ENCODE measurements at places on chromosomes 6 and 20.

- no peak for DNase-seq
Observed at GRCh38 chr6:19811397-19812079, 25.6 kb upstream of the ID4 start.

- DNase-seq = no peak
Observed at GRCh38 chr6:45605971-45606370, 228.2 kb upstream of the SUPT3H start.

GRCh38 chr6:111817451-111818120, 55.7 kb downstream of the FYN start:
- DNase-seq = no peak

- DNase-seq = no peak
Observed at GRCh38 chr6:155143578-155144106, 120.2 kb upstream of the CLDN20 start.

GRCh38 chr6:18269717-18270116, 5.4 kb upstream of the DEK start:
- DNase-seq = no peak

- DNase-seq = no peak
Observed at GRCh38 chr6:13217206-13217905, 111.0 kb downstream of the TBC1D7 start.

- no peak for DNase-seq
Observed at GRCh38 chr20:25081065-25081729, 744 bp downstream of the VSX1 start.

GRCh38 chr6:46894433-46894832, 27.3 kb downstream of the ADGRF5 start:
- no peak for DNase-seq

DNA sequence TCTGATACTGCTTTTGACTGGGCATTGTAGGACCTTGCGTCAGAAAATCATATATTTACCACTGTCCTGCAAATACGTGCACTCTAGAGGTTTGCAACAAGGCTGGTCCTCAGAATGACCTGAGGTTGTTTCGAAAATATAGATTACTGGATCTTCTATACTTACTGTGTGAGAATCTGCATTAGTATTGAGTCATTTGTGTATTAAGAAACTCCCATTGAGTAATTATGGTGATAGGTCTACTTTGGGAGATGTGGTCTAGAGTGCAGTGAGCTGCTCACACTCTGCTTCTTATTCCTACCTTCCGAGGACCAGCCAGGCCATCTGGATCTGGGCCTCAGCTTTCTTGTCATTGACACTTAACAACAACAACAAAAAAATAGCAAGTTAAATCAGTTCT, 9.6 kb downstream of the KLHL32 start:
- DNase-seq = no peak

- no peak for DNase-seq
Observed at GRCh38 chr6:4637691-4638433, 138.3 kb upstream of the CDYL start.

DNA sequence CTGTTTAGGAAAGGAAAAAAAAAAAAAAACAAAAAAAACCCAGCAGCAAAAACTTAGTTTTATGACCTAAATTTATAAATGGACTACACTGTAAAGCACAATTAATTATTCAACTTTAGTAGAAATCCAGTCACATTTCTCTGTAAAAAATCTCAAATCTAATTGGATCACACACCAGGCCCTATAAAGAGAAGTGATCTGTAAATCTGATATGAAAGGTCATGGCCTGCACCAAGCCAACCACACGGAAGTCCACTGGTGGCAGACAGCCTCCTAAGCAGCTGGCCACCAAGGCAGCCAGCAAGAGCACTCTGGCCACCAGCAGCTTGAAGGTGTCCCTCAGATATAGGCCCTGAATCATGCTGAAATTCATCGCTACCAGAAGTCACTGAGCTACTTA, 131.6 kb downstream of the HFE start:
- no peak for DNase-seq

GRCh38 chr6:127117979-127118297, 533 bp upstream of the RSPO3 start:
- DNase-seq = no peak

DNA sequence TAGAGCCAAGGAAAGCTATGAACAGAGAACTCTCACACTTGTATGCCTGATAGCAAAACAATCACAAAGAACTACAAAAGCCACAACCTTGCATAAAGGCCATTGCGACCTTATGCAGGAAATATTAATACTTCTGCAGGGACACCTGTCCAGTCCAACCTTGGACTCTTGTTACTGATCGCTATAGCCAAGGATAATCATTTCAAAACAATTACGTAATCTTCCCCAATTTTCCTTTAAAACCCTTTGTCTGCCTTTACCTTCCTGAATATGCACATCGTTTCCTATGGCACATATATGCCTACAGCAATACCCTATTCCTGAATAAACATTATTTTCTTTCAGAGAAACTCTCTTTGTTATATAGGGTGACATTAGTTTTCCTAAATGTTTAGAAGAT, 22.8 kb downstream of the PPIL6 start:
- DNase-seq = no peak

- DNase-seq = no peak
Observed at GRCh38 chr6:88983532-88983931, 20.1 kb upstream of the RNGTT start.

- peak; percentile 98 for DNase-seq
Observed at GRCh38 chr6:14743474-14744211, 502.2 kb upstream of the JARID2 start.

DNA sequence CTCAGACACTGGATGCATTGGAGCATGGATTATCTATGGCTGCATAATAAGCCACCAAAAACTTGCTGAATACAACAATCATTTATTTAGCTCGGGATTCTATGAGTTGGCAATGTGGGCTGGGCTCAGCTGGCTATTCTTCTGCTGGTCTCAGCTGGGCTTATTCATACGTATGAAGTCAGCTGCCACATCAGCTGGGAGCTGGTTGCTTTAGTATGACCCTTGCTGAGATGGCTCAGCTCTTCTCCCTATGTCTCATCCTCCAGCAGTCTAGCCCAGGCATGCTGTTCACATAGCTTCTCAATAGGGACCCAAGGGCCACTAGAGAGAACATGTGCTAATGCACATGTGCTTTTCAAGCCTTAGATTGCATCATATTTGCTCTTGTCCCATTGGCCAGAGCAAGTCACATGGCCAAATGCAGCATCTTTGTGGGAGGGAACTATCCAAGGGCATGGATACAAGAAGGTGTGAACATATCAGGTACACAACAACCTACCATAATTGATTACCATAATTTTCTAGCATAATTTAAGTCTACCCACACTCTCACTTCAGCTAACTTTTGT, 444.6 kb downstream of the KIF16B start:
- DNase-seq = no peak

DNA sequence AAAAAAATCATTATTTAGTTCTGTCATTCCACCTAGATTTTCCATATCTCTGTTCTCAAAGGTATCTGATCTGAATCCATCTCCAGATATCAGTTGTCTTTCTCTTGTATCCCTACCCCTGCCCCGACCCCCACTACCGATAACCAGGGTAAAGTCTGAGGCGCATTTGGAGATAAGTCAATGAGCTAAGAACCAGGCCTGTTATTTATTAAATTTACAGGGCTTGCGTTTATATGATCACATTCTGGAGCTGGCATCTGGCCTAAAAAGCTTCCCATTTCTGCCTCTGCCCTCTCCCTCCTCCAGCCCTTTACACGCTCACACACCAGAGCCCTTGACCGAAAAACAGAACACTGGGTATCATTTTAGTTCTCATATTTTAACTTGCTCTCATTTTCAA, 144.7 kb downstream of the ALDH8A1 start:
- no peak for DNase-seq

DNA sequence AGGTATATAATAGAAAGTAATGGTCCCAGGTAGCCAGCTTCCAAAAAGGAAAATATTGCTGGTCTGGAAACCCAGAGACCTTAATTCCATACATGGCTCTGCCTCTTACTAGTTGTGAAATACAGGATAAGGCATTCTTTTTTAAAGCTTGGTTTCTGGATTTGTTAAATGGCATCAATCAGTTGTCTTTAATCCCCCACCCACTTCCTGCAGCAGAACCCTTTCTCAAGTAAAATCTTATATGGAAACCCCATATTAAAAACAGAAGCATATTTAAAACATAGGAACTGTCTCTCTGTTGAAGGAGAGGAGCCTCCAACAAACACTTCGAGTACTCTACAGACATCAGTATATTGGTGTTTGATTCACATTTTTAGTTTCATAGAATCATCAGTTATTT, 6.2 kb upstream of the LCA5 start:
- DNase-seq = no peak

DNA sequence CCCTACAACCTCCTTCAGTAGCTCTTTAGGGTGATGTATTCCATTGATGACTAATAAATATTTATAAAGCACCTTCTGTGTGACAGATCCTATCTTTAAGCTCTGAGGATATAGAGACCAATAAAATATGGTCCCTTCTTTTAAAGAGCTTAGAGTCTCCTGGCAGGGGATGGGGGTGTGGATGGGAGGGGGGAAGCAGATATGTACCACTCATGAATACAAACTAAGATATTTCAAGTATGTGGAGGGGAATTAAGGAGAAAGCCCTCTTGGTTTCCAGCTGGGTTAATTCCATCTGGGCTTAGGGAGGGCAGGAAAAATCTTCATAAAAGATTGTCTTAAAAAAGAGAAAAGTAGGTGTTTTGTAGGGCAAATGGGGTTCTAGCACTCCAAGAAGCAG, 21.6 kb upstream of the FBXO9 start:
- no peak for DNase-seq

GRCh38 chr6:33745548-33745947, 1.2 kb downstream of the IP6K3 start:
- DNase-seq = no peak

DNA sequence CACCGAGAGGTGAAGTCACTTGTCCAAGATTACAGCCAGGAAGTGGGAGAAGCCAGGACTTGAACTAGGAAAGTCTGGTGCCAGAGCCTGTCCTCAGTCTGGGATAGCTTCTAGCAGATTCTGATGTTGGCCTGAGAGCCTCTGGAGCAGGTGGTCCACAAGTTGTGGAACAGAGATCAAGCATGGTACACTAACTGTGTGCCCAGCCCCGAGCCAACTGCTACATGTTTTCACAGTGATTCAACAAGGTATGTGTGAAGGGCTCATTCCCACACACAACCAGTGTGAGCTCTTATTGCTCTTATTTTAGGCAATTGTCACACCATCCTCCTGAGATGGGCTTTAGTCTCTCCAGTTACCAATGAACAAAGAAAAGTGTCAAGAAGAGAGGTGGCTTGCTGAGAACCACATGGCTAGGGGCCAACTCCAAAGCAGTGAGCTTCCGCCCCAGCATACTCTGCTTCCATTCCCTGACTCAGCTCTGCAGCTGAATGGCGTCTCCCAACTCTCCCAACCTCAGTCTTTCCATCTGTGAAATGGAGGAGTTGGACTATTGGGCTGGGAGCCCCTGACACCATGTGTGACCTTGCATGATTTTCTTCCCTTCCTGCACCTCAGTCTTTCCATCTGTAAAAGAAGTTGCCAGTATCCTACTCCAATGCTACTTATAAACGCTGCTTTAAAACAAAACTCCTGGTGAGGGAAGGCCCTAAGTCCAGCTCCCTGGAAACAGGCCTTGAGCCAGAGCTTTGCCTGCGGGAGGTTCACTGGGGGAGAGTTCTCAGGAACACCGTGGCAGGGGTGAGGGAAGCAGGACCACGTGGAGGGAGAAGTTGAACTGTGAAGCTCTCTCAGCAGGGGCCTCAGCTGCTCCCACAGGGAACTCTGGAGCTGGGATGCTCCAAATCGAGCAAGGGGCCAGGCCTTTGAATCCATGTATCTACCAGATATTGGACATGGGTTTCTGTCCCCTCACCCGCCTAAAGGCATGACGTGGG, 40.9 kb downstream of the CDH22 start:
- no peak for DNase-seq

- DNase-seq = no peak
Observed at GRCh38 chr20:32360333-32360634, 2.2 kb downstream of the ASXL1 start.

- DNase-seq = no peak
Observed at GRCh38 chr6:42786525-42786985, 4.7 kb downstream of the BICRAL start.

DNA sequence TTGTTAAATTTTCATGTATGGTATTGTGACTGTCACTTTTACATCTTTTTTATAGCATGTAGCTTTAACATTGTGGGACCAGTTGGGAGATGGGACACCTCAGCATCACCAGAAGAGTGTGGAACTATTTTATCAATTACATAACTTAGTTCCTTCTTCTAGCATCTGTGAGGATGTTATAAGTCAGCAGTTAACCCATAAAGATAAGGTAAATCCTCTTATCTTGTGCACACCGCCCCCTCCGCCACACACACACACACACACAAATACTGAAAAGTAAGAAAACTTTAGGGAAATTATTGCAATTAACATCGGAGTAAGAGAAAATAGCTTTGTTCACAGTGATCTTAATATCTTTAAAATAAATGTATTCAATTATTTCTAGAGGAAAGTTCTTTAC, 60.9 kb downstream of the PGM3 start:
- DNase-seq = no peak
